ENCODE measurements at places on chromosomes 16 and 17. TPM values are rescaled to one million over a fixed set of nuclear protein-coding genes. Genes with fewer than 3 reads are reported as not detected.

- DNase-seq = no peak
These were observed 11.4 kb upstream of the NDRG4 start for GRCh38 chr16:58488531-58488930.

DNA sequence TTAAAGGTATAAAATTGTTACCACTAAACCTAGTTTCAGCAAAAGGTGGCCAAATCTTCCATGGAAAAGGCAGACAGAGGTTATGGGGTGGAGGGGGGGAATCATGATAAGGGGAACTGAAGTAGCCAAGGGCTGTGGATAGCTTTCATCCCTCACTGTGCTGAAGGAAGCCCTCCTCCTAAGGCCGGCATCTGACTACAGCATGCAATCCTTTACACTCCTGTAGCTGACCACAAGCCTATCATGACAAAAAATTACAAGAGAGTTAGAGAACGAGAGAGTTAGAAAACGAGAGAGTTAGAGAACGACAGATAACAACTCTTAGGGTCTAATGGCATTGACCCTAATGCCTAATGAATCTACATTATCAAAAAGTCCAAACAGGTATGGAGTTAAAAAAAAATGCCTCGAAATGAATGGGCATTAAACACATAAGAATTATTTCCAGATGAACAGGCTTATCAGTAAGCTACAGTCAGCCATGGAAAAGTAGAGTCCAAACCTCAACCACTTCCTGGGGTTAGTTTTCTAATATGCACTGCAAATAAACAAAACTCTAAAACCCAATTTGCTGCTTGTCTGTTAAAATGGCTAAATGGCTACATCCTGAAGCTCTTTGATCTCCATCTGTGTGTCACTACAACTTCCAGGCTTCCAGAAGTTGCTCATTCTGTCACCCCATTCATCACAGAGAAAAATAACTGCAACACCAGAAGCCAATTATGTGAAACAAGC lies 29.7 kb downstream of the DUSP14 start:
- peak; percentile 71 for DNase-seq

DNA sequence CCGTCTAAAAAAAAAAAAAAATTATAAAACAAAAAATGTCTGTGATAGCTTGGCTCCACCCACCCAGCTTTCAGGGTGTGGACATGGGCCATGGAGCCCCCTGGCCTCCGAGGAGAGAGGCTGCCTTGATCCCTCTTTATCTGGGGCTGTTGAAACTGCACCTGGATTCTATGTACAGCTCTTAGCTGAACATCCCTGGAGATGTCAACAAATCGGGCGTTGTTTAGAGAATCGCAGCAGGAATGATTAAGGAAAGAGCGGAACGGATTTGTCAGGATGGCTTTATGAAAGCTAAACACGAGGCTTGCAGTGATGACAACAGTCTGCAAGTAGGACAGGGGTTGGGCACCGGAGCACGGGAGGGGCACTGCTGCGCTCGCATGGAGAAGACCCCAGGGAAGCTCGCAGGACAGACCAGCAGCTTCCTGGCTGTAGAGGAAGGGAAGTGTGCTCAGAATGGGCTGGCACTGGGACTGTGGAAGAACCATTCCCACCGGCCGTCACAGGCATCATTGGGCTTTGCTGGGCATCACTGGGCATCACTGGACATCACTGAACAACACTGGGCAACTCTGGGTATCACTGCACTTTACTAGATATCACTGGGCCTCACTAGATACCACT lies 195.8 kb upstream of the FOXF1 start:
- peak; percentile 68 for DNase-seq

GRCh38 chr17:63646488-63646806 lies 24.2 kb downstream of the MAP3K3 start:
- no peak for DNase-seq

GRCh38 chr17:59916446-59916845 lies 23.5 kb downstream of the RPS6KB1 start:
- DNase-seq = no peak

- DNase-seq = no peak
These were observed 6.2 kb downstream of the PSMD12 start for GRCh38 chr17:67359960-67360791.

DNA sequence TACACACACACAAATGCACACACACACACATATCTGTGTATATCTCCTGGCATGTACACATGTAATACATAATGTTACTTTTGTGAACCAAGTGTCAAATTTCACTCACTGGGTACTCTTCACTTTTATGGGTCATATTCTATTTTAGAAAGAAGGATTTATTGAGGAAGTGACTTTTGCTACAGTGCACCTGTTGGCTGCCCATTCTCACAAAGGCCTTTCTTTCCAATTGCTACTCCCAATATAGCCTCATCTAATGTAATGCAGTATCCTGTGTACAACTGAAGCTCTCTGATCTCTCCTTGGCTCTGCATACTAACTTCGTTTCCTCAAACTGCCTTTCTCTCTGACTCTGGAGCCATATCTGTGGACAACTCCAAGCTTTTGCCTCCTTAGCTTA lies 107.5 kb downstream of the ABCA8 start:
- no peak for DNase-seq

GRCh38 chr16:79127766-79128165 lies 472.8 kb downstream of the MAF start:
- DNase-seq = no peak

DNA sequence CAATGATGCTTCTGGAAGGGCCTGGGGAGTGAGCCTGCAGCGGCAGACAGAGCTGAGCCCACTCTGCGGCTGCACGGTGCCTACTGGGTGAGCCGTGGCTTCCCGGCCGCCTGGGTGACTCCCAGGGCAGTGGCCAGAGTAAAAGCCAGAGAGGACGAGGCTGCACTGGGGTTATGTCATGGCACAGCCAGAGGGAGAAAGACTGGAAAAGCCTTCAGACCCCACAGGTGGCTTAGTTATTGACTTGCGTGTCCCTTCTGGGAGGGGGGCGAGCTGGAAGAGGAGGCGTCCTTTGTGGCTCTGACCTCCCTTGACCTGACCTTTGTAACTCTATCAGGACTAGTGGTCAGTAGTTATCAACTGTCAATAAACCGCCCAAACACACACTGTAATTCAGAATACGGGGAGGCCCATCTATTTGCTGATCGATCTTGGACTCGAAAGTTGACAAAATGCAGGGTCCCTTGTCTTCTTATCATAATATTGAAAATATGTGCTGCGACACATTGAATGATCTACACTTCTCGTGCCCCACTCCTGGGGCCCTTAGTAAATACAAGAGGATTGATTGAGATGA lies 385.9 kb upstream of the ZFHX3 start:
- no peak for DNase-seq

GRCh38 chr17:19676896-19677295 lies 28.3 kb downstream of the ALDH3A2 start:
- no peak for DNase-seq

DNA sequence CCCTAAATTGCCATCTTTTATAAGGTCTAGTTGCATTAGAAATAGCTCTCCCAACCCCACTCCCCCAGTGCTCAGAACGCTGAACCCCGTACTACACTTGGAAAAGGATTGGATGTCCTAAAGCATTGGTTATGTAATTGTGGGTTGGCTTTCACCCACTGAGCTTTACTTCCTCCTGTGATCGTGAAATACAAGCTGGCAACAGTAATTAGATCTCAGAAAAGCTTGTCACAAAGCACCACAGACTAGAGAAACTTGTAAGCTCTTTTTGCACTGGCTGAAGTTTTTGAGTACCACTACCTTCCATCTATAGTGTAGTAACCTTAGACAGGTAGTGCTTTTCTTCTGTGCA lies 54.4 kb downstream of the SIAH1 start:
- DNase-seq = no peak

DNA sequence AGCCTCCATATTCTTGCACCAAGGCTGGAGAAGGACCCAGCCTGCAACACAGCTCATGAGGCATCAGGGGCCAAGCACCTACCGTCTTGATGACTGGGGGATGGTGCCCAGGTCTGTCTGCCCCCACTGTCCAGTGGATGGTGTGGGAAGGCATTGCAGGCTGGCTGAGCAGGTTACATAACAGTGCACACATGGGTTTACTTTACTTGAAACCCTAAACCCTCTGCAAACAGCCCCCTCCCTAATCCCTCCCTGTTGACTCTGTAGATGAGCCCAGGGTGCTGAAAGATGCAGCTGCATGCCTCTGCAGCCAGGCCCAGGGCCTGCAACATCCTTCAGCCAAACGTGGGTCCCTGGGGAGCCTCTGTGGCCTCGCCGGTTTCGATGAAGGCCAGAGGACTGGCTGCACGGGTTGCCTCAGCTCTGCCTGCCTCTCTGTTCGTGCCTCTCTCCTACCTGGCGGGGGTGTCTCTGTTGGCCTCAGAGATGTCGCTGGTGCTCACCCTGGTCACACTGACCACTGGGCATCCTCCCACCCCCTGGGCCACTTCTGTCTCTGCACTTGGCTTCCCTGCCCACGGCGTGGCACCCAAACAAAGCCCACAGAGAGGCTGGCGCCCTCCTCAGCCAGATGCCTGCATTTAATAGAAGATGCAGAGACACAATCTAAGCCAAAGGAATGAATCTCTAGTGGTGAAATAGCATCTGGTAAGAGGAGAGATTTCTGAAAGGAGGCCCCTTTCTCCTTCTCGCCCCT lies 95.1 kb downstream of the METRNL start:
- DNase-seq = peak; percentile 52

DNA sequence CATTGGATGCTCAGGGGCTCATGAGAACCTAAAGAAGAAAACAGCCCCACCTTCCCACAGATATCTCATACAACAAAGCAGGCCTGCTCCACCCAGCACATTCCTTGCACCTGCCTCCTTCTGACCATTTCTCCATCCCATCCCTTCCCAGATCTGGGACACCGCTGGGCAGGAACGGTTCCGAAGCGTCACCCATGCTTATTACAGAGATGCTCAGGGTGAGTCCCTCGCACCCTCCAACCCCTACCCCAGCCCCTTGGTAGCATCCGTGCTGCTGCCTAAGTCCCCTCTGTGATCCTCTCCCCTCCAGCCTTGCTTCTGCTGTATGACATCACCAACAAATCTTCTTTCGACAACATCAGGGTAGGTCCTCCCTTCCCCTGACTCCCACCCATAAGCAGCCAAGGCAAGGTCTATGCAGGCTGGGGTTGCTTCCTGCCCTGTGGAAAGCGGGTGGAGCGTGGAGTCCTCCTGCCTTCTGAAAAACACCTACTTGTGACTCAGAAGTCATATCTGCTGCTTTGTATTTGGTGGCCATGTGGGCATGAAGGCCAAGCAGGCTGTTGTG lies 5.4 kb upstream of the NHERF1 start:
- no peak for DNase-seq

DNA sequence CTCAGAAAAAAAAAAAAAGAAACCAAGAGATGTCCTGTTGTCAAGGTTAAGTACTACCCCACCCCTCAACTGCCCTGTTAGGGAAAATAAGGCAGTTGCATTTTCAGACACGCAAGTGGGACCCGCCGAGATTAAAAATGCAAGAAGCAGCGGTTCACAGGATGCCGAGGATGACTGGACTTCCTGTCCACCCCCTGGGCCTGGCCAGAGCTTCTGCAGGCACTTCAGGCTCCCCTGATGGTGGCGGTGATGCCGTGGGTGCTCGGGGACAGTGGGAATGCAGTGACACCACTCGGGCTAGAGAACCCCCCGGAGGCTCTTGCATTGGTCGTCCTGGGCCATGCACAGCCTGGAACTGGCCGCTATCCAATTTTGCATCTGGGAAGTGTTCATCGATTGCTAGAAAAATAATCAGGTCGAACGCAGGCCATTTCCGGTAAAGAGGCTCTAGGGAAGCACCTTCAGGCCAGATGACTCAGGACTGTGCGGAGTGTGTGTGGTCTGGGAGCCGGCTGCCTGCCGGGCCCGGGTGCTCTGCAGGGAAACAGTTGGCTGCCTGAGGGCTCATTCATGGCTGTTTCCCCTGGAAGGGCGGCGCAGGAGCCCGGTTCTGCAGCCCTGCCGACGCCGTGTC lies 13.4 kb upstream of the CRISPLD2 start:
- DNase-seq = peak; percentile 85

- DNase-seq = no peak
These were observed 114.0 kb upstream of the GOT2 start for GRCh38 chr16:58847902-58848661.

DNA sequence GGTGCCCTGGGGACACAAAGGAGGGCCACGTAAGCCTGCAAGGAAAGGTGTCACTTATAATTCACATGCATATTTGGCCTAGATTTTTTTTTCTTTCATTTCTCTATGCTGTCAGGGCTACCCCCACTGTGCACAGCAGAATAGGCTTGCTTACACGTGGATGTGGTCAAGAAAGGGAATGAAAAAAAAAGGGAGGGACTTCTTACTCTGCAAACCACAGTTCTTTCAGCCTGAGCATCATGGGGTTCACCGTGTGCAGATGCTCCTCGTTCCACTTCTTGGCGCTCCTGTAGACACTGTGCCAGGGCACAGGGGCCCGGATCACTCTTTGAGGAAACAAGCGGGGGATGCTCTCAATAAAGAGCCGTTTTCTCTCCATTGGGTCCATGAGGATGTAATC lies 16.6 kb downstream of the DNAH3 start:
- DNase-seq = no peak

GRCh38 chr16:64545768-64546167 lies 576.1 kb downstream of the CDH11 start:
- no peak for DNase-seq

DNA sequence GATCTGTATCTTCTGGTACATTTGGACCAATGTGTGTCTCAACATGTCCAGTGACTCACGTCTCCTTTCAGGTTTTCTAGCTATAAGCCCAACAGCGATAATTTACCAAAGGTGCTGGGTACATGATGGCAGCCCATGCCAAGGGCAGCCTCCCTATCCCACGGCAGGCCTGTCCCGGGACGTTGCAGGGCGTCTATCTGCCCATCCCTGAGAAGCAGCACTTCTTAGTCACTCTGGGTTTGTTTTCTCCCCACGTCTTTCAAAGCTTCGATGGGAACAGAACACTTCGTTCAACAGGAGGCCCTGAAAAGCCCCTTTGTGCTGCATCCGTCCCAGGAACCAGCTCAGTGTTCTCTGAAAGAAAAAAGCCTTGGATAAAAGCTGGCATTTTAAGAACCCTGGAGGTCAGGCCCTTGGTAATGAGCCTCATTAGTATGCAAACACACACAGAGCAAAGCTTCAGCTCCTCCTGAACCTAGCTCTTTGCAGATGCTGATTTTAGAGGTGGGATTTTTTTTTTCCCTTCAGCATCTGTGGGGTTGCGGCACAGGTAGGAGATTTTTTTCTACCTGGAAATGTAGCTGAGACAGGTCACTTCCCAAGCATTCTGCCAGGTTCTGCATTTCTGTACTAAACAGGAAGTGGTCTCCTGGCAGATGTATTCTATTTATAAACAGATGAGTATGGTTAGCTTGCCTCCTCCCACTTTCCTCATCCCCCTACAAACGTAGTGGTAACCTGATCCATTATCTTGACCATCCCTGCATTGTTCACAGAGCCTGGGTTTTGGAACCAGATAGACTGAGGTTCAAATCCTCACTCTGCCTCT lies 17.5 kb upstream of the MT4 start:
- DNase-seq = peak; percentile 72

- peak; percentile 34 for DNase-seq
These were observed at the start of gene HBQ1 for GRCh38 chr16:180101-180675. TSS of gene HBQ1 (plus strand) at chr16:180459. CDS start at chr16:180487, 28 bp downstream.

Gene MT3
- total RNA-seq = not detected

Gene NOD2
- total RNA-seq = not detected

Gene LGALS9C
- not detected for total RNA-seq

Gene MRPL27
- 63.0 TPM for total RNA-seq

Gene HS3ST3B1
- 7.4 TPM for total RNA-seq

Gene TEKT5
- not detected for total RNA-seq

Gene TAC4
- not detected for total RNA-seq

Gene CFAP119
- 3.2 TPM for total RNA-seq

Gene MT1B
- not detected for total RNA-seq

Gene SLFN12L
- total RNA-seq = not detected

Gene HOXB6
- 1.3 TPM for total RNA-seq
